ENCODE measurements at places on chromosomes 3 and 15.

GRCh38 chr15:29021857-29022256 lies 136.1 kb downstream of the APBA2 start:
- no peak for DNase-seq

- no peak for DNase-seq
These were observed 117.7 kb downstream of the CHCHD4 start for GRCh38 chr3:14007006-14007405.

DNA sequence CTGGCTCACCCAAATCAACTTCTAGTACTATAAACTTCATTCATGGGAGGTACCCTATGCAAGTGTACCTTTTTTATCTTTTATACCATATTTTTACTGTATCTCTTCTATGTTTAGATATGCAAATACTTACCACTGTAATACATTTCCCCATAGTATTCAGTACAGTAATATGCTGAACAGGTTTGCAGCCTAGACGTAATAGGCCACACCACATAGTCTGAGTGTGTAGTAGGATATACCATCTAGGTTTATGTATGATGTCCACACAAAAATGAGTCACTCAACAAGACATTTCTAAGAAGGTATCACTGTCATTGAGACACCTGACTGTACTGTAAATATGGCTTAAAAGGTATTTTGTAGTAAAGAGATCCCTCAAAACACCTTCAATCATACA lies 124.7 kb downstream of the PLOD2 start:
- no peak for DNase-seq

DNA sequence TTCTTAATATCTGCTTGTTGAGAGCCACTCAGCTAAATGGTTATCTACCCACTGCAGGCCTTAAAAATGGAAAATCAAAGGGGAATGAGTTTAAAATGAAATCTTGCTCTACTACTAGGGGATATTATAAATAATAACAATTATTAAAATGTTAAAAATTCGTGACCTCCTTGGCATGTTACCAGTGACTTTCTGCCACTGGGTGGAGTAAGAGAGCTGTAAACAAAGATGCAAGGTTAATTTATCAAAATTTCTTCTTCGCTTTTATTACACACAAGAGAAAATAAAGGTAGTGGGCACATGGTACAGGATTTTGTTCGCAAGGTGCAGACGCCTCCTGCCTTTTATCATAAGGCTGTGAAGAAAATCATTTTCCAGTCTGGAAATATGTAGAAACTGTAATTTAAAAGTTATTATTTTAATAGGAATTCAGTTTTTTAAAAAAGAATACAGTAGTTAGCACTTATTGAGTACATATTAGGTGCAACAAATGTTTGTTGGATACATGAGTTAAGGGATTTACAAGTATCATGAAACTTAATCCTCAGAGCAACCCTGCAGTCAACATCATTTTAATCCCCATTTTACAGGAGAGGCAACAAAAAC lies 272.6 kb downstream of the SUCLG2 start:
- peak; percentile 30 for DNase-seq

DNA sequence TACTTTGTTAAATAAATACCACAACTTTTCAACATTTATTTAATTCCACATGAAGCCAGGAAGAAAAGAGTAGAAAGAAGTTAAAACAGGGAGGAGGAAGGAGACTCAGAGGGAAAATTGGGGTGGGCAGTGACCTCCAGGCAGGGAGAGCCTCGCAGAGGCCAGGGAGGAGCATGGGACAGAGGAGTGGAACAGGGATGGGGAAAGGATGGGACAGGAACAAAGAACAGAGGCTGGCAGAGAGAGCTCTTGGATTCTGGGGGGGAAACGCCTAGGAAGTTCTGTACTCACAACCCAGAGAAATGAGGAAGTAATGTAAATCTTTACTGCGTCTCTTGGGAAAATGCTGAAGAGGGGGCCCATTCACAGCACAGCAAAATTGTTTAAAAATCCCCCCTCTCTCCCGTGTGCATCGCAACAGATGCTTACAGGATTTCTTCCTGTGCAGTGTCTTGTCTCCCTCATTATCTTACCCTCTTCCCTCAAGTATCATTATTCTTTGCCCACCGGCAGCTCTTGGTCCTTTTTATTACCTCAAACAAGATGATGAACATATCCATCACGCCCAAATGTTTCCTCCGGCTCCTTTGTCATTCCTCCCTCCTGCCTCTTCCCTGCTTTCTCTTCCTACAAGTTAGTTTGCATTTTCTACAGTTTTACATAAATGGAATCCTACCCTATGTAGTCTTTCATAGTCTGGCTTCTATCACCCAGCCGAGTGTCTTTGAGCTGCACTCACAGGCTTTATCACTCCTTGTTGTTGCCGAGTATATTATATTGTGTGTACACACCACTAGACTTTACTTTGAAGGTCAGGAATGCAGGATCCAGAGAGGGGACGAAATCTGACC lies 65.5 kb downstream of the ARHGAP31 start:
- DNase-seq: no peak

DNA sequence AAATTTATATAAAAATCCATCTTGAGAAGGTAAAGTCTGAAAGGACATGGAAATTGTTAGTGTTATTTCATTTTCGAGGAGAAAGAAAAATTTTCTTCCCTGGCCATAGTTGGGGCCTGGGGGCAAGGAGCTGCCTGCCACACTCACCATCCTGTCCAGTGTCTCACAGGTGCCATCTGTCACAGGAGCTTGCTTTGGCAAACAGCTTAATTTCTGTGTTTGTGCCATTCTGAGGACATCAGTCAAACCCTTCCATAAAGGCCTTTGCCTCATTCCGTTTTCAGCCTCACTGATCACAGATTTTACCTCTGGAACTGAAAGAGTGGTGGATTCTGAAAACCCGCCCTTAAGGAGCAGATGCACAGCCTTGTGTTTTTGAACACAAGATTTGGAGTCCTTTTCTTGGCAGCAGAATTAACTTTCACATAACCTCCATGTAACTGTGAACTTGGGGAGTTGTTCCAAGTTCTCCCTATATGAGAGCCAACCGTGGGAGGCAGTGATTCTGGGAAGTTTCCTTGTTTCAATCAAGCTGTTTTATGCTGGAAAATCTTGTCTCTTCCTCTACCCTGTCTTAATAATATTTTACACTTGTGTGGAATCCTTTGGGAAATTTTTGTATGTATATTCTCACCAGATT lies 254.7 kb downstream of the CACNA2D3 start:
- DNase-seq: no peak

- no peak for DNase-seq
These were observed 40.1 kb upstream of the NECTIN3 start for GRCh38 chr3:111031538-111031937.
